Skeletal muscle tissue (tissue), 5 donors: ENCODE measurements at places on chromosomes 3 and 15. TPM values are rescaled to one million over a fixed set of nuclear protein-coding genes. Genes with fewer than 3 reads are reported as not detected.

The RAB6B gene
- total RNA-seq, result 1.6 TPM

The LTF gene
- 3.1 TPM for total RNA-seq

The USP3 gene
- total RNA-seq, result 33.4 TPM

The SORD gene
- 1.6 TPM for total RNA-seq

The IL5RA gene
- total RNA-seq, result not detected

The TEX9 gene
- 3.7 TPM for total RNA-seq

The UNC13C gene
- 3.1 TPM for total RNA-seq

The KNG1 gene
- 0.52 TPM for total RNA-seq

The CILP gene
- total RNA-seq, result 38.1 TPM

The RPL39L gene
- total RNA-seq, result 9.4 TPM

The ENTPD3 gene
- 1.6 TPM for total RNA-seq

The LRRN1 gene
- total RNA-seq, result 19.8 TPM

The CCDC39 gene
- not detected for total RNA-seq

The SEMA6D gene
- total RNA-seq, result 26.6 TPM

The CNTN3 gene
- total RNA-seq, result 3.7 TPM

The CYP1A1 gene
- not detected for total RNA-seq

The SERF2 gene
- total RNA-seq, result 175 TPM

The SMAD6 gene
- total RNA-seq, result 8.9 TPM

The ANKRD63 gene
- total RNA-seq, result not detected

The ADPRH gene
- total RNA-seq, result 5.2 TPM

The PRSS50 gene
- not detected for total RNA-seq

The TMEM212 gene
- not detected for total RNA-seq

The GHSR gene
- total RNA-seq, result not detected

The IFT57 gene
- 11.5 TPM for total RNA-seq

The GRK7 gene
- total RNA-seq, result not detected
